Hematopoietic multipotent progenitor cell treated with erythropoietin and hydrocortisone succinate and interleukin-3 and kit ligand, for 8 days (in vitro differentiated cells): ENCODE measurements at places on chromosomes 7 and 10.

- DNase-seq, result no peak
Observed at GRCh38 chr10:59244871-59245270, 68.4 kb downstream of the PHYHIPL start.

- DNase-seq, result no peak
Observed at GRCh38 chr10:119339109-119339508, 131.7 kb downstream of the GRK5 start.

GRCh38 chr10:88120599-88121333 is 257.3 kb downstream of the PTEN start:
- DNase-seq, result no peak

GRCh38 chr7:24836084-24836483 is 78.8 kb upstream of the GSDME start:
- DNase-seq, result no peak

DNA sequence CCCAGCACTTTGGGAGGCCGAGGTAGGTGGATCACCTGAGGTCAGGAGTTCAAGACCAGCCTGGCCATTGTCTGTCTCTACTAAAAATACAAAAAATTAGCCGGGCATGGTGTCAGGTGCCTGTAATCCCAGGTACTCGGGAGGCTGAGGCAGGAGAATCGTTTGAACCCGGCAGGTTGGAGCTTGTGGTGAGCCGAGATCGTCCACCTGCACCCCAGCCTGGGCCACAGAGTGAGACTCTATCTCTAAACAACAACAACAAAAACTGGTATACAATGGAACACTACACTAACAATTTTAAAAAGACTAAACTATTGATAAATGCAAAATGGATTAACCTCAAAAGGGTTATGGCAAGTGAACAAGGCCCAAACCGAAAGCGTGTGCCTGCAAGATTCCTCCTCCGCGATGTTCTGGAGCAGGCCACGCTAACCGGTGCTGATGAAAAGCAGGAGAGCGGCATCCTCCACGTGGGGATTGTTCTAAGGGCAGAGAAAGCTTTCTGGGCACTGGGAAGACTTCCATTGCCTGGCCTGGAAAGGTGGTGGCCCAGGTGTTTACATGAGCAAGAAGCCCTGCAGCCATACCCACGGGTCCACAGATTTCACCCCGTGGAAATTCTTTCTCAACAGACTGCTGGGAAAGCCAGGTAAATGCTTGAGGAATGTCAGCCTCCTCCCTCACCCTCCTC is 53.8 kb downstream of the PDGFA start:
- DNase-seq, result no peak

DNA sequence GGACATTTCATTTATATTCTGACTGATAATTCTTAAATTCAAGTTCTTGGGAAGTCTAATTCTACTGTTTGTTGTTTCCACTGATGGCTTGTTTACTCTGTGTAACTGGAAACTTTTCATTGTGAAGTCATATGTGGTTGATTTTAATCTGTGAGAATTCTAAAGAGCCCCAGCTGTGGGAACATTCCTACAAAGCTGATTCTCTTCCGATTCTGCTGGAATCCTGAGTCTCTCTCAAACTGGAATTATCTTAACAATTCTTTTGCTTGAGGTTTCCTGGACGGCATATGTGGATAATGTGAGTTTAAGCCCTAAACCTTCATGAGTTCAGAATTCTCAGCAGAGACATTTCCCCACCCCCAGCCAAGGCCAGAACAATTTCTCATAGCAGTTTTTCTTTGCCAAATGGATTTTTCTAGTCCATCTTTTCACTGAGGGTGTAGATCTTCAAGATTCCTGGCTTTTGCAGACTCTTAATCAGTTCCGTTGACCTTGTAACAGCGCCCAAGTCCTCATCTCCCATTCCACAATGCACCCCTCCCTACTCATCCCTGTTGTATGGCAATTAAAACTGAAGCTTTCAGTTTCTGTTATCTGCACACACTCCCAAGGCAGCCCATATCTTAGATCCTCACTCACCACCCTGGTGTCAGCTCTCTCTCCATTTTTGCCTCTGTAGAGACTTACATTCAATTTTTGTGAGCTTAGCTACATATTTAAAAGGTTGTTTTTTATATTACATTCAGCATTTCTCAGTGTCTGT is 37.6 kb downstream of the GRM8 start:
- DNase-seq, result no peak

GRCh38 chr10:72323771-72324191 is 30.9 kb downstream of the DNAJB12 start:
- no peak for DNase-seq

DNA sequence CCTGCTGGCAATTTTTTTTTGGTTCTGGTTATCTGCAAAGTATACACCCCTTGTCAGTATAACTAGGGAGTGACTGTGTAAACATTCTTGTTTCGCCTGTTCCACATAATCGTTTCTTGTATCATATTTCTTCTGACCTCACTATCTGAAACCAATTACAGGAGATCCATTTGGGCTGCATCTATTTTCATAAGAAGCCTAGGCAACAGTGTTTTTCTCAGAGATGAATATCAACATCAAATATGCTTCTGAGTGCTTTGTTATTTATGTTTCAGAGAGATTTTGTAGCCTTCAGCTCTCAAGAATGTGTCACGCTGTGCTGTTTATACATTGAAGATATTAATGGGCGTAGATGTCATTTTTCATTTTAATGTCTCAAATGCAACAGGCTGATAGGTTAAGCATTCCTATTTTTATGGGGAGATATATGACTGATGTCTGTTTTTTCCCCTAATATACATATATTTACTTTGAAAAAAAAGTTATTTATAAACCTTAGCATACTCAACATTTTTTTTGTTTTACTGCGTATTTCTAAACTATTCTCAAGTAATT is 115.5 kb downstream of the FOXP2 start:
- DNase-seq, result no peak

GRCh38 chr10:75938380-75939122 is 507.1 kb downstream of the LRMDA start:
- no peak for DNase-seq

DNA sequence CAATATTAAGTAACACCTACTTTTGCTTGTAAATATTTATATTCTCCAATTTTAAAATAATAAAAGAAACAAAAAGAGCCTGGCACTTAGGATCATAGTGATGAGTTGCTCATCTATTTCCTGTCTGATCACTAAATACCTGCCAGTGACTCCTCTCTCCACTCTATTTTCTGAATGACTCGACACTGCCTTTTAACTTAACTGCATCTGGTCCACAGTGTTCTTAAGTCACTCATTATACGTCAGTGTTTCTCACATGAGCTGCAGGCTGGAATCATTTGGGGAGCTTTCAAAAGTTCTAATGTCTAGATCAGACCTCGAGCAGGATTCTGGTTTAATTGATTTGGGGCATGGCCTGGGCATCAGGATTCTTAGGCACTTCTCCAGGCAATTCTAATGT is 78.0 kb upstream of the AGBL3 start:
- no peak for DNase-seq

GRCh38 chr10:87660484-87661133 is 931 bp downstream of the PAPSS2 start:
- peak; percentile 72 for DNase-seq

DNA sequence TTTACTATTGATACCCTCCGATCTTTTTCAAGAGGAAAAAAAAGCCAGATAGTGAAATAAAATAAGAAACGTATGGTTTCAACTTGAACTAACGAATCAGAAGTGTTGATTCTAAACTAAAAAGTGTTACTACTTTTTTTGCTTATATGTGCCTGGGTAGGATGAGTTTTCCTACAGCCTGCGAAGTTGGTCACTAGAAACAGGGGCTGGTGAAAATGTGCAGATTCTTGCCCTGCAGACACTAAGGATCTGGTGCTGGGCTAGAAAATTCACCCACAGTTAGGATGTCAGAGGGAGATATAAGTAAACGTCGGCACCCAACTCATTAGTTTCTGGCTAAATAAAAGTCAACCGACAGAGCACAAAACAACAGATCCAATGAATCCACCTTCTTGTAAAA is 298.7 kb upstream of the NFE2L3 start:
- no peak for DNase-seq

DNA sequence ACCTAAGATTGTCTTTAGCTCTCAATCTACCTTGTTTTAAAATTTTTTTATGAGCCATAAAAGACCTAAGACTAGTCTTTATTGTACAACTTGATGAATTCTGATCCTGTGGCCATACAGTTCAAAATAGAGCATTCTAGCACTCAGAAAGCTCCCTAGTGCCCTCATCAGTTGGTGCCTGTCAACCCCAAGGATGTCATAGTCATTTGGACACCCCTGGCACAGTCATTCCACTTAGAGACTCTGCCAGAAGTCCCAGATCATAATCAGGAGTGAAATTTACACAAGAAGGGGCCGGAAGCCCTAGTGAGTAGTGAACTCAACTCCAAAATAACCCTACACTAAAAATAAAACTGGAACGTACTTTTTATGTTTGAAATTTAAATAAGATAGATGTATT is 80.0 kb upstream of the INSIG1 start:
- DNase-seq, result no peak

DNA sequence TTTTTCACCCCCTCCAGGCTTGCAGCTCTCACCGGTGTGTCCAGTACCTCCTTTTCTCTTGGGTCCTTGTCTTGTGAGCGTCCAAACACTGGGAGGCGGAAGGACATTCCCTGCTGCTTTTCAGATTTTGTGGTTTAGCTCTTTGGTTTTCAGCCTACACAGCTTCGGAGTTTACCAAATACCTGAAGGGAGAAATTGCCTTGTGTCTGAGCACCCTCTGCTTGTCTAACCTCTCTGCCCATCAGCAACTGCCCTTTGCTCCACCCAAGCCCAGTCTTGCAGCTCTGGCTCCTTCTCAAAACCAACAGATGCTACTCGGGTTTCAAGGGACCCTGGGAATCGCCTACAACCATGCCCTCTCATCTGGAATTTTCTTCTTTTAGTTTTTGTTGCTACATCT is 519.1 kb upstream of the IGFBP3 start:
- no peak for DNase-seq

DNA sequence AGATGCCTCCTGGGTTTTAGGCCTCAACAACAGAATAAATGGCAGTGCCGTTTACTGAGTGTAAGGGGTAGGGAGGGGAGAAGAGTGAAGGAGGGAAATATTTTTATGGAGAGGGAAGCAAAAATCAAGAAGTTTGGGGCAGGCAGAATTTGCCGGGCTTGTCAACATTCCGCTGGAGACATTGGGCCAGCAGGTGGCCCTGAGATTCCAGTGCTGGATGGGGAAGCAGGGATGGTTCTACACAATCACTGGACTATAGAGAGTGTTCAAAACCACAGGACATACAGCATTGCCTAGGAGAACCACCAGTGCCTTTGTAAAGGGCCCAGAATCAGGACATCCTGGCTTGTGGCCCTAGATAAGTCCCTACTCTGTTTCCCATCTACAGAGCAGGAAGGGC is 598.6 kb upstream of the MGMT start:
- DNase-seq, result no peak

GRCh38 chr7:134907639-134908038 is 78.7 kb upstream of the AGBL3 start:
- DNase-seq, result no peak

GRCh38 chr7:6026011-6026819 is 5.0 kb upstream of the ANKRD61 start:
- DNase-seq, result peak; percentile 90

- no peak for DNase-seq
Observed at GRCh38 chr7:50473531-50473930, 23.4 kb upstream of the FIGNL1 start.

GRCh38 chr10:36538953-36539586 is 586.3 kb upstream of the ANKRD30A start:
- no peak for DNase-seq

GRCh38 chr10:120456626-120457430 is at the start of gene PLPP4:
PLPP4 (plus strand) TSS chr10:120457227; CDS start chr10:120457306, 79 bp downstream.
- DNase-seq, result peak; percentile 36

- no peak for DNase-seq
Observed at GRCh38 chr10:3495281-3495680, 289.7 kb downstream of the KLF6 start.

GRCh38 chr7:121591926-121592325 is 195.8 kb upstream of the FAM3C start:
- DNase-seq, result no peak

DNA sequence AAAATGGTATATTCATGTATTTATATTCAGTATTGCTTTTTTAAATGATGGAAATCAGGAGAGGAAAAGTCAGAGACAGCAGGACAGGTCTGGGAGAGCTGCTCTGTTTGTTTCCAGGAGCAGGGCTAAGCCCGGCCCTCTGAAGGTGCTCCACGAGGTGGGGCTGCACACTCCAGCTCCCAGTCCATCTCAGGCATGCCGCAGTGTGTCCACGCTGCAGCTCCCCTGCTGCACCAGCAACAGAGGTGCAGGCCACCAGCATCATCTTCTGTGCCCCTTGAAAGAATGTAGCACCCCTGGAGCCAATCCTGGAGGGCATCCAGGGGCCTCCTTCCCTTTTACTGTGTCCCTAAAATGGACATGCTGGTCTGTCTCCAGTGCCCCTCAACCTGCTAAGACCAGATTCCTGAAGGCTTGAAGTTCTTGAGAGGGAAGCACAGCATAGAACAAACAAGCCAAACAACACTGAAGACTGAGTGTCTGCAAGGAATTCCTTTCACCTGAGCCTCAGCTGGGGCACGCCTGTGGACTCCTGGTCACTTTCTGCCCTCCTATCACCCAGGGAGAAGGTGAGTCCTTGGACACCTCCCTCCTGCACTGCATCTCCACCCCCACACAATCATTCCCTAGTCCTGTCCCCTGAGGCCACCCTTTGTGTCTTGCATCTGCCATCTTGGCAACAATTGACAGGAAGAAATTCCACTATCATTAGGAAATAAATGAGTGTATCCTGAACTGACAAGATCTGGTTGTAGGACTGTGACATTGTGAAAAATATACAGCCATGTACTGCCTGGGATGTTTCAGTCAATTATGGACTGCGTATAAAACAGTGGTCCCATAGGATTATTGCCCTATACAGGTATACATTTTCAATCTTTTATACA is 100.5 kb downstream of the CXCL12 start:
- no peak for DNase-seq

DNA sequence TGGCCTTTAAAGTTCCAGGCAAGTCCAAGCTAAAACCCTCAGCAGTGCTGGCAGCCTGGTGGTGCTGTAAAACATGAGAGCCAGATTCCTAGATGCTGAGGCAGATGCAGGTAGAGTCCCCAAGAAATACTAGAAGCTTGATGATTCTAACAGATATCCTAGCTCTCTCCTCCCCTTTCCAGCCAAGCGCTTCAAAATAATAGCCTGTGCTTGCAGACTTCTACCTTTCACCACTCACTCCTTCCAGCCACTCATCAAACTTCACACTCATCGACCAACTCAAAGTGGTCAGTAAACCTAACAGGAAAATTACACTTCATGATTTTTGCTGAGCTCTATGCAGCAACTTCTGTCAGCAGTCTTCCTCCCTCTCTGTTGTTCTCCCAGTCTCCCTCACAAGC is 50.2 kb downstream of the LMBR1 start:
- peak; percentile 49 for DNase-seq

- DNase-seq, result no peak
Observed at GRCh38 chr7:29539471-29539870, 24.2 kb upstream of the PRR15 start.
